ENCODE measurements at places on chromosomes 1 and 21.

- DNase-seq: no peak
Measured at GRCh38 chr1:7690496-7691182, 80.5 kb upstream of the VAMP3 start.

- no peak for DNase-seq
Measured at GRCh38 chr1:27473755-27474154, 16.2 kb downstream of the WASF2 start.

GRCh38 chr1:32627596-32628162 lies 22.7 kb downstream of the ZBTB8OS start:
- no peak for DNase-seq

GRCh38 chr1:19372136-19372514 lies 60.0 kb downstream of the SLC66A1 start:
- DNase-seq: no peak

- DNase-seq: no peak
Measured at GRCh38 chr21:32442566-32443318, 30.2 kb downstream of the EVA1C start.

DNA sequence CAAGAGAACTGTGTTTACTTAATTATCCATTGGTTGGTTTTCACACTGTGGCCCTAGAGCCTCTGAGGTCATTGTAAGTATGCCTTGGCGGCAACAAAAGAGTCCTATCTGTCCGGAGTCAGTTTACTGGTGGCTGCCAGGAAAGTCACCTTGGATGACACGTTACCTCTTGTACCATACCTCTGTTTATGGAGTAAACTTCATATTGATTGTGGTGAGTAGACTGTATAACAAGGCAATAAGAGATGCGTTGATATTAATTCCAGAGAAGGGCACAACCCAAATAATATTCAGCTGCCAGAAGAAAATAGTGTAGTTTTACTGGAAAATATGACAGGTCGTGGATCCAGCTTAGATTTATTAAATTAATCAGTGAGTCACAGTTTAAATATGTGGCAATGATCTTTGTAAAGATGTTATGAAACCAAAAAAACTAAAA lies 20.4 kb upstream of the KIF14 start:
- DNase-seq: no peak

GRCh38 chr21:31781737-31782136 lies 49.8 kb upstream of the SCAF4 start:
- DNase-seq: no peak

DNA sequence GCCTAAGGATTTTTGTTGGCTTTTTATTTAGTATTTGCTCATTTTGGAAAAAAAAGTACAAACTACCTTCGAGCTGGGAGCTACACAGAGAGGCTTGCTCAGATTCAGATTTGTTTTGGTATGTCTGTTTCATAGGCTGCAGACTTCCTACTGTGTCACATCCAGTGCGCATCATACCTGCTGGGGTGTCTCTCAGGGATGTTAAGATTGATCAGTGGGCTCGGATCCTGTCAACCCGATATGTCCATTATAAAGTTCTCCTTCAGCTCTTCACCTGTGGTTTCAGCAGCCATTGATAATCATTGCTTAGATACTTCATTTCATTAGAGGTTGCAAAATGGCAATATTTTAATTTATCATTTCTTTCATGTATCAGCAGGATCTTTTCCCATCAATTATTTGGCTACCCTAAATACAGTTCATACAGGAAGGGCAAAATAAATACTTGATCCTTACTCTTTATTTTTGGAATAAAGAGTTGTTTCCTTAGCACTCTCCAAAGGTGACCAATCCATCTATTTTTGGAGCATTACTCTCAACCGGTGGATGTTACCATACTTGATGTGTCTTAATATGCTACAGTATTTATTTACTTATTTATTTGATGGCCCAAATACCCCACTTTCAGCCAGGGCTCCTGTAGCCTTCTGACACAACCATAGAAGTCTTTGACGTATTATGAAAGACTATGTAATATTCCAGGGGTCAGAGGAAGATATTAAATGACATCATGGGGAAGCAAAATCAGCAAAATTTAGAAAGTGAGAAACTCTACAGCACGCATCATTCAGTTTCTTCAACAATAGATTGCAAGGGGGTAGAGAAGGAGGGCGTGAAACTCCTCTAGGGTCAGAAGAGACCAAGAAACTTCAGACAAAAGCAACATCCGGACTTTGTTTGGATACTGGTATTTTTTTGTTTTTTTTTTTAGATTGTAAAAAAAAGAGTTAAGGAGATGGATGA lies 55.3 kb upstream of the HNRNPU start:
- DNase-seq: no peak

Measured in stimulated activated CD4-positive, alpha-beta T cell treated with anti-CD3 and anti-CD28 coated beads, Interleukin-2, amount 100 ng/mL, for 48 hours (primary cell).